ENCODE measurements at places on chromosomes 2 and 18.

GRCh38 chr2:31258351-31258750 lies 24.4 kb downstream of the EHD3 start:
- DNase-seq, result no peak

- DNase-seq, result no peak
Measured at GRCh38 chr18:66682855-66683322, 79.0 kb upstream of the CDH19 start.

DNA sequence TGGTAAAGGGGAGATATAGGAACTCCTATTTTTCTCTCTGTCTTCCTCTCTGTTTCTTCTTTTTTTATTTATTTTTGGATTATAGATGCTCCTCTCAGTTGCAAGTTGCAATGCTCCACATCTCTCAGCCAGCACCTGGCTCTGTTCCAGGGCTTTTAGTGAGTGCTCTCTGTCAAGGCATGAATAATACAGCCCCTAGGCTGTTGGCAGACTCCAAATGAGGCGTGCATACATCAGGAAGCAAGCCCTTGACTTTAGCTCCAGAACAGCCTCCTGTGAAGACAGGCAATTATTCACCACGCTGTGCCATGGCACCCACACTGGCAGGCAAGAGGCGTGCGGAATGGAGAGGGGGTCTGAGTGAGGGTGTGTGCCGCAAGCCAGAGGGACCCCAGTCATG lies 228.1 kb upstream of the PXDN start:
- no peak for DNase-seq

- DNase-seq, result no peak
Measured at GRCh38 chr2:127155947-127156346, 49.0 kb upstream of the BIN1 start.

DNA sequence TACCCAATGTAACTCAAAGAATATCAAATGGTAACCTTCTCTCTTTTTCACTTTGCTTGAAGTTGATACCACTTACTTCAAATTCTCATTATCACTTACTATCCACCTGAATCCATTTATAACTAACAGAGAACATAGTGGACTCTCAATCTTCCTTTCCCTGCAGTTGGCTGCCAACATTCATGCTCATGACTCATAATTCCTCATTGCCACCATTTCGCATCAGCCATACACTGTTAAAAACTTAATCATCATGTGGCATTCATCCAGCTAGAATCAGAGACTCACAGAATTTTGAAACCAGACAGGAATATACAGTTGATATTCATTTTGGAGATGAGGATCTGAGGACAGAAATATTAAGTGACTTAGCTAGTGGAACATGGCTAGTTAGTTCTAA lies 56.8 kb downstream of the SLC4A10 start:
- no peak for DNase-seq

DNA sequence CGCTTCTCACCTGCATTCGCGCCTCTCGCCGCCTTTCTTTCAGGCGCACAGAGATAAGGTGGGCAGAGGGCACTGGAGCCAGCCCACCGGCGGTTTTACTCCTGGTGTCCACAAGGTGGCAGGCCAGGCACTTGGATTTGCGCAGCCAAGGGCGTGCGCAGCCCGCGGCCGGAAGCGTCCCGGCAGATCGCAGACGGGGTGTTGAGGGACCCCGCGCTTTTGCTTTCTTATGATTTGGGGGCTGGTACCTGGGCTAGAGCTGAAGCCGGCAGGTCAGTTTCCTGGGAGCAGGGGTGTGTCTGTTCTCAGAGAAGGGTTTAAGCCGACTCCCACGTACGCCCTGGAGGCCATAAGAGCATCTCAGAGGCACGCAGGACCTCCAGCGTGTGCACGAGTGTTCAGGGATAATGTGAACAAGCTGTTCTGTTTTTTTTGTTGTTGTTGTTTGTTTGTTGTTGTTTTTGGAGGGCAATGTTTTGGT lies 305.6 kb upstream of the CXCR4 start:
- DNase-seq, result peak; percentile 70

Measured in activated effector memory CD4-positive, alpha-beta T cell treated with Interleukin-2 at 50 U/mL for 16 hours (primary cell).